ENCODE measurements at places on chromosomes 7 and 10.

DNA sequence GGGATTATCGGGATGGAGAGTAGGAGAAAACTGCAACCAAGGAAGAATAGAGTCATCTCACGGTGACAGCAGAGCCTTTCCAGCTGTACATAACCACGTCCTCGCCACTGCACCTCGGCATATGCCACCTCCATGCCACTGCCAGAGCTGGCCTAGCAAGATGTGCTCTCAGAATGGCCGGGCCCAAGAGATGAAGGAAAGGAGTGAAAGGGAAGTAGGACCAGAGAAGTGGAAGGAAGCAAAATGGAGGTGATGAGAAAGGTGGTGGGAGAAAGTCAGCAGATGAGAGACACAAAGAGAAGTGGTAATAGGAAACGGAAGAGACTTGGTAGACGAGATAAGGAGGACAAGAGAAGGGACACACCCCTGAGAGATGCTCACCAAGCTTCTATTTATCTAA, 8.0 kb upstream of the CALU start:
- no peak for DNase-seq

DNA sequence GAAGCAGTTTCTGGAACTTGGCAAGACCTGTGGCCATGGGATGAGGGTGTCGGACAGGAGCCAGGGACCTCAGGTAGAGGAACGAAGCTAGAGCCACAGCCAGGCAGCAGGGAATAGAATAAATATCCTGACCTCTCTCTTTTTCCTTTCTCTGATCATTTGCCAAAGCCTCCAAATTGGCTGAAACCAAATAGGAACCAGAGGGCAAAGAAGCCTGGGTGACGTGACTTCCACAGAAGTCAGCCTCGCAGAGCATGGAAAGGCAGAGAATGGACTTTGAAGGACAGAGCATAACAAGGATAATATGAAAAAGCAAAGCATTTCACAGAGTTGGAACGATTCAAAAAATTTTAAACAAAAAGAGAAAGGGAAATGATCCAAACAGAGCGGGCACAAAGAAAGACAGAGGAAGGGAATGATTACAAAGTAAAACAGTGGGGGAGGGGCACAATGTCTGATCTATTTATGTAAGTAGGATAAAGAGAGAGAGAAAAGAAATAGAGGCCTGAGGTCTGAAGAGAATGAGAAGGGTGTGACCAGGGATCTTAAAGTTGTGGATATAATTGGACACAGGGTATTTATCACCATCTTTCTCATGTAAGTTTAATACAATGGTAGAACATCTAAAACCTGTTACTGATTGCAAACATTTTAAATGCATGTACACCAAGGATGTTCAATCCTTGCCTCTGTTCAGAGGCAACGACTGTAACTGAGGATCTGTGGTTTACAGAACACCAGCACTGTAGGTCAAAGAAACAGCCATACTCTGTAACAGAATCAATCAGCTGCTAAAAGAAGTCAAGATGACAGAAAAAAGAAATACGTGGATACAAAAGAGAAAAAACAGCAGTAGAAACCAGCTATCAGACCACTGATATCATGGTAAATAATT, 4.5 kb upstream of the ZEB1 start:
- no peak for DNase-seq

GRCh38 chr7:18866359-18867036, 250.9 kb downstream of the TWIST1 start:
- DNase-seq: no peak

DNA sequence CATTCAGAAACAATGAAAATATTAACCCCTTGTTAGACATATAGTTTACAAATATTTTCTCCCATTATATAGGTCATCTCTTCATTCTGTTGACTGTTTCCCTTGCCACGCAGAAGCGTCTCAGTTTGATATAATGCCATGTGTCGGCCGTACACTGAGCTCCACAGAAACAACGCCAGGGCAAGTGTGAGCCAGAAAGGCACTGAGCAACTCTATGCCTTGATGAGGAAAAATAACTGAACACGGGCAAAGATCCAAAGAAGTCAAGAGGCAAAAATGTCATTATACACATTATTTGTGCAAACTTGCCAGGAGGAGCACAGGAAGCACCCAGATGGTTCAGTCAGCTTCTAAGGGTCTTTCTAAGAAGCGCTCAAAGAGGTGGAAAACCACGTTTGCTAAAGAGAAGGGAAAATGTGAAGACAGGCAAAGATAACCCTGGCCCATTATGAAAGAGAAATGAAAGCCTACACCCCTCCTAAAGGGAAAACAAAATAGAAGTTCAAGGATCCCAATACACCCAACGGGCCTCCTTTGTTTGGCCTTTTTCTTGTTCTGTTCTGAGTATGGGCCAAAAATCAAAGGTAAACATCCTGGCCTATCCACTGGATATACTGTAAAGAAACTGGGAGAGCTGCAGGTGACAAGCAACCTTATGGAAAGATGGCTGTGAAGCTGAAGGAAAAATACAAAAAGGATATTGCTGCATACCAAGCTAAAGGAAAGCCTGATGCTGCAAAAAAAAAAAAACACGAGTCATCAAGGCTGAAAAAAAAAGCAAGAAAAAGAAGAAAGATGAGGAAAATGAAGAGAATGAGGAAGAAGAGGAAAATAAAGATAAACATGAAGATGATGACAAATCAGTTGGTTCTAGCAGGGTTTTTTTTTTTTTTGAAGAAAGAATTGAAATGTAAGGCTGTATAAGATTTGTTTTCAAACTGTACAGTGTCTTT, 15.5 kb downstream of the ARHGAP12 start:
- no peak for DNase-seq
